Renal cortical epithelial cell (primary cell): ENCODE measurements at places on chromosomes 4 and X.

GRCh38 chr4:21948347-21949072 is at the start of gene KCNIP4:
Gene KCNIP4 (minus strand): TSS chr4:21948772.
- DNase-seq: no peak

DNA sequence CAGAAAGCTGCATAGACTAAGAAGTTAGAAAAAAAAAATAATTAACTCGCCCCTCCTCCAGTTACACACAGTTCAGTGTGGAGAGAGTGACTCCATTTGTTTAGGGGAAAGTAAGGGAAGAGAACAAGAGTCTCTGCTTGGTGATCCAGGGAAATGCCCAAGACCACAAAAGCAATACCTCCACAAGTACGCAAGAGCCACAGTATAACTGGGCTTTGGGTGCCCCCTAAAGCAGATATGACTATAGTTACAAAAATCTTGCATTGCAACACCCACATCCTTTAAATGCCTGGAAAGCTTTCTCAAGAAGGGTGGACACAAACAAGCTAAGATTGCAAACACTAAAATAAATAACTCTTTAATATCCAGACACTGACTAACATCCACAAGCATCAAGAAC is 164.2 kb upstream of the NRK start:
- peak; percentile 58 for DNase-seq

DNA sequence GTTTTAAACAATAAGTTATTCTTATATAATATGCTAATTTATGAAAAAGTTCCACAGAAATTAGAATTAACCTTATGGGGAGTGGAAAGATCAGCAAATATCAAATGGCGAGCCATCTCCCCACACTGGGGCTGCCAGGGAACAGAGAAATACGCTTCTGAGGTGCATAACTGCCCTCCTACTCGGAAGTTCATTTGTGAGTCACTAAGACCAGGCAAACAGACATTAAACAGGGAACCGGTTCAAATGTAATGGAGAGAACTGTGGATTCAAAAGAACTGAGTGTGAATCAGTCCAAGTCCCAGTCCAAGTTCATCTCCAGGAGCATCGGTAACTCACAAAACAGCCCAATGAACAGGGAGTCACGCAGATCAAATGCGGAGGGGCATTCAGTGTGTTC is 11.4 kb upstream of the S100G start:
- DNase-seq: no peak

DNA sequence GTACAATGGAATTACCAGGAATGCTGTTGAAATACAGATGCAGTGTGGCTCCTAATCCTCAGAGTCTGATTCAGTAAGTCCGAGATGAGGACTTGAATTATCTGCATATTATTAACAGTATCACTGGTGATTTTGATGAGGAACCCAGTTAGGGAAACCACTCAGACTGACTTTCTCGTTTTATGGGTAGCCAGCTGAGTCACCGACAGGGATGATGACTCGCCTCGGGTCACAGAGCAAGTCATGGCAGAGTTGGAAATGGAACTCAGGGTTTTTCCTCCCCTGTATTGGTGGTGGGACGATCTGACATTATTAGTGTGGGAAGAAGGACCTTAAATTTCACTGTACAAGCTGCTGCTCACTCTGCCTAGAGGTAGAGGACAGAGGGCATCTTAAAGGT is 51.3 kb downstream of the RTL9 start:
- peak; percentile 76 for DNase-seq
